ENCODE measurements at places on chromosomes 7 and 10. TPM values are rescaled to one million over a fixed set of nuclear protein-coding genes. Genes with fewer than 3 reads are reported as not detected.

Gene GTF2IRD1
- total RNA-seq, result 5.5 TPM

Gene HECW1
- not detected for total RNA-seq

DNA sequence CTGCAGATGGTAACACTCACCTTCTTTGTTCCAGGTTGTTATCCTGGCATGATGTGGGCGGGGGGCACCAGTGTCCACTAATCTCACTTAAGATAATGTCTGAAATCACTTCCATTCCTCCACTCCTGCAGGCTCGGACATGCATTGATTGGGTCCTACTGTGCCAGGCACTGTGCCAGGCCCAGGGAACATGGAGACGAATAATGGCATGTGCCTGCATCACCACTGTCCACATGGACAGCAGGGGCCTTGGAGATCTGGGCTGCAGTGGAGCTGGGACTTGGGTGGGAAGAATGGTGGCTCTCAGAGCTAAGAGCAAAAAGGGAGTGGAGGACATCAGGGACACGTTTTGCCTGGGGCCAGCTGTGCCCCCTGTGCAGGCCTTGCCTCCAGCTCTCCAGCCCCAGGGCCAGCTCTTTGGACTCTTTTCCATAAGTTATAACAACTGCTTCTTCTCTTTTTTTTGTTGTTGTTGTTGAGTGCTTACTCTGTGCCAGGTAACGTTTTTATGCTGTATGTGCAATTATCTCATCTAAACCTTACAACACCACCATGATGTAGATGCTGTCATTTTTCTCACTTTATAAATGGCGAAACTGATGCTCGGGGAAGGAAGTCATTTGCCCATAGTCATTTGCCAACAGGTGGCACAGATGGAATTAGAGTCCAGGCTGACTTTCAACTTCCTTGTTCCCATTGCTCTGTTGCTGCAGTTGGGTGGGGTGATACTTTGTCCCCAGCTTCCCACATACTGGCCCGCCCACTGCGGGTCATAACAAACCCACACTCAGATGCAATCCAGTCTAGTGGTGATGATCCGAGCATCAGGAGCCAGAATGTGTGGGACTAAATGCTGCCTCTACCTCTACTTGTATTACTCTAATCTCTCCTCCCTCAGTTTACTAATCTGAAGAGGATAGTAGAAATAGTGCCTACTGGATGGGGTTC lies 19.1 kb downstream of the PLPP4 start:
- no peaks in the 10 kb centered on the region for H3K36me3 ChIP-seq
- no peaks in the 10 kb centered on the region for H3K4me1 ChIP-seq
- no peak overlapping the region for H3K27ac ChIP-seq
- H3K27me3 ChIP-seq, result no peaks in the 10 kb centered on the region
- DNase-seq, result no peak
- no peak overlapping the region for H3K4me3 ChIP-seq

DNA sequence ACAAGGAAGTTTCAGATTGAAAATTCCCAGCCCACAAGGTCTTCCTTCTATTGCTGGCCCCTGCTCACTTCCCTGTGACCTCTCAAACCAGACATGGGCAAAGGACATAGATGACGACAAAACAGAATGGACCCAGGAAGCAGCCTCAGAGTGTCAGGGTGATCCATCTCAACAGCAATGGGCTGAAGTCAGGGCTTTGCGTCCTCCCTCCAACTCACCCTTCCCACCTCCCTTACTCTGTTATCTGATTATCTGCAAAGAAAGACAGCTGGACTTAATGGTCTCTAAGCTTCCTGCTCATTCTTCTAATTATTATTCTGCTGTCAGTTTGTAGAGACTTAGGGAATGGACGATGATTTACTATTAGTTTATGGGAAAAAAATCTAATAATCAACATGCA lies 115.9 kb downstream of the PIP4K2A start:
- peaks cover 65% of the 10 kb centered on the region for H3K4me1 ChIP-seq
- peaks cover 15% of the 10 kb centered on the region for H3K36me3 ChIP-seq
- H3K27ac ChIP-seq, result no peak overlapping the region
- H3K4me3 ChIP-seq, result no peak overlapping the region

DNA sequence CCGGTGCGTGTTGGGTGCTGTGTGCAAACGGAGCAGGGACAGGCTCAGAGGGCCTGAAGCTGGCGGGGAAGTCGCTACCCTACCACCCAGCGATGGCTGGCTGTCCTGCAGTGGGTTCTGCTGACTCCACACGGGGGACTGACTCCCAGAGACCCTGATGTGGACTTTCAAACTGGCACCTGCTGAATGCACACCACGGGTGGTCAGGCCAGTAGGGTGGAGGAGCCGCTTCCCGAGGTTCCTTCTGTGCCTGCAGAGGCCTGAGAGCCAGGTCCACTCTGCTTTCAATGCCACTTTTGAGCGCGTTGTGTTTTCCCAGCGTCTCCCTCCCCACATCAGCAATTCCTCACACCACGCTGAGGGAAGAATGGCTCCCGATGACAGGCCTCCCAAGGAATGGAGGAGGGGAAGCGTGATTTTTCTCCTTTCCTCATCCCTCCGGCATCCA lies 135.3 kb downstream of the ADARB2 start:
- H3K4me3 ChIP-seq, result no peak overlapping the region
- DNase-seq, result no peak
- no peaks in the 10 kb centered on the region for H3K4me1 ChIP-seq
- no peaks in the 10 kb centered on the region for H3K36me3 ChIP-seq

DNA sequence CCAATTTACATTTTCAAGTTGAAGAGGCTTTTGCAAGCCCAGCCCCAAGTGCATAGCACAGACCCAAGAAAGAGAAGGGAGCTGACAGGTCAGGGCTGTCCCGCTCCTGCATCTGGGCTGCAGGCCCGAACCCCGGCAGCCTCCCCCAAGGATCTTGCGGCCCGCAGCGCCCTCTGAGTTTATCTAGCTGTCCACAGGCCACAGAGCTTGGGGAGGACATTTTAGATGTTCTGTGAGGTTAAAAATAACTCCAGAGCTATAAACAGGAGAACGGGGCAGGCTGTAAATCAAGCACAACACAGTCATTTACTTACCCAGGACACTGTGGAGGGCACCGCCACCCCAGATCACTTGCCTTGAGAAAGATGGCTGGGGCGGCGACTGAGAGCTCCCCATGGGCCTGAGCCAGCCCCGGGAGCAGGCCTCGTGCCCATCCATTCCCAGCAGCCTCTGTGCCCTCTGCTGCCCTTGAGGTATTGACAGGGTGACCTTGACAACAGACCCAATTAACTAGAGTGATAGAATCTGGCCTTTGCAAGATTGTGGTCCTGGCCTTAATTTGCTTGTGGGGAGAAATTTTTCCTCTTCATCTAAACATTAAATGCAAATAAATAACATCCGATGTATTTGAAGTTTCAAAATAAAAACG lies 563.0 kb downstream of the TCERG1L start:
- H3K4me3 ChIP-seq, result no peak overlapping the region
- no peaks in the 10 kb centered on the region for H3K36me3 ChIP-seq
- peaks cover 3% of the 10 kb centered on the region for H3K27me3 ChIP-seq
- H3K4me1 ChIP-seq, result no peaks in the 10 kb centered on the region
- H3K27ac ChIP-seq, result no peak overlapping the region
- DNase-seq, result no peak

GRCh38 chr10:93180482-93180931 lies 106.8 kb downstream of the CYP26A1 start:
- no peak overlapping the region for H3K27ac ChIP-seq
- no peaks in the 10 kb centered on the region for H3K4me1 ChIP-seq
- DNase-seq, result no peak
- no peaks in the 10 kb centered on the region for H3K27me3 ChIP-seq
- H3K36me3 ChIP-seq, result no peaks in the 10 kb centered on the region
- H3K4me3 ChIP-seq, result no peak overlapping the region

- H3K27ac ChIP-seq, result no peak overlapping the region
- H3K36me3 ChIP-seq, result no peaks in the 10 kb centered on the region
Observed at GRCh38 chr10:84026821-84027257, 112.5 kb upstream of the GHITM start.
